ENCODE measurements at places on chromosomes 12 and 14.

- DNase-seq: no peak
These were observed 25.0 kb downstream of the GOLGA5 start for GRCh38 chr14:92819011-92819597.

- DNase-seq: no peak
These were observed 6.0 kb downstream of the BICDL1 start for GRCh38 chr12:119994892-119995658.

DNA sequence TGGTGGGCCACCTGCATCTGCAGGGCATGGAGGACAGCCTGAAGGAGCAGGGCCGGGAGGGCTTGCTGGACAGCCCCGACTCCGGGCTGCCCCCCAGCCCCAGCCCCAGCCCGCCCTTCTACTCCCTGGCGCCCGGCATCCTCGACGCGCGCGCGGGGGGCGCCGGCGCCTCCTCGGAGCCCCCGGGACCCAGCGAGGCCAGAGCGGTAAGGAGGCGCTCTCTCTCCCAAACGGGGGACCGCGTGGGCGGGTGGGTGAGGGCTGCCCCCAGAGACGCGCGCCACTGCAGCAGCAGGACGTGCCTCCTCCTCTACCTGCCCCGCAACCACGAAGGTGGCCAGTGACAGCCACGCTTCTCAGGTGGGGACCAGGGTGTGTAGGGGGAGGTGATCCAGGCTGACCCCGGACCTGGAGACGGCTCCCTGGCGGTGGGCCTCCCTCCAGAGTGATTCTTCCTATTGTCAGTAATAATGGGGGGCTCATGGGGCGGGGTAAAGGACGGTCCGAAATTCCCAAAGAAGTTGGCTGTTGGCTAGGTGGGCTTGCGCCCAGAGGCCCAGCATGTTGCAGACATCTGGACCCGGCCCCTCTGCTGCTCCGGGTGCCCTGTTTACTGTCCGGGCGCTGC, 652 bp downstream of the RFLNA start:
- no peak for DNase-seq

DNA sequence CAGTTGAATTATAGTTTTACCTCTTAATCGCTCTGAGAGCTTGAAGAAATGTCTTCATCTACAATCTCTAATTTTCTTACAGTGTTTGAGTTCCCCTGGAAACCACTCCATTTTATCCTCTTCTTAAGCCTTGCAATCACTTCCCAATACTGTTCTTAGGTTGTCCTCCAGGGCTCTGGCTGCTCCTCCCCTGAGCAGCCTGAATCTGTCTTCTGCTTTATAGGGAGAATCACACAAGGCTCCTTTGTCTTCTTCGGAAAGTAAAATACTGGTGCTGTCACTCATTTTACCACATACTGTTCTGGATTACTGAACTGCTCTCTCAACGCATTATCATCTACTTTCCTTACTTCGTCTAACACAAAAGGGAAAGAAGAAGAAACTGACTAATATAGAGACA, 133.7 kb downstream of the MDGA2 start:
- no peak for DNase-seq
